CD4-positive, alpha-beta T cell treated with Interleukin-6 at 100 ng/mL for 8 hours (primary cell): ENCODE measurements at places on chromosomes 1 and 21.

DNA sequence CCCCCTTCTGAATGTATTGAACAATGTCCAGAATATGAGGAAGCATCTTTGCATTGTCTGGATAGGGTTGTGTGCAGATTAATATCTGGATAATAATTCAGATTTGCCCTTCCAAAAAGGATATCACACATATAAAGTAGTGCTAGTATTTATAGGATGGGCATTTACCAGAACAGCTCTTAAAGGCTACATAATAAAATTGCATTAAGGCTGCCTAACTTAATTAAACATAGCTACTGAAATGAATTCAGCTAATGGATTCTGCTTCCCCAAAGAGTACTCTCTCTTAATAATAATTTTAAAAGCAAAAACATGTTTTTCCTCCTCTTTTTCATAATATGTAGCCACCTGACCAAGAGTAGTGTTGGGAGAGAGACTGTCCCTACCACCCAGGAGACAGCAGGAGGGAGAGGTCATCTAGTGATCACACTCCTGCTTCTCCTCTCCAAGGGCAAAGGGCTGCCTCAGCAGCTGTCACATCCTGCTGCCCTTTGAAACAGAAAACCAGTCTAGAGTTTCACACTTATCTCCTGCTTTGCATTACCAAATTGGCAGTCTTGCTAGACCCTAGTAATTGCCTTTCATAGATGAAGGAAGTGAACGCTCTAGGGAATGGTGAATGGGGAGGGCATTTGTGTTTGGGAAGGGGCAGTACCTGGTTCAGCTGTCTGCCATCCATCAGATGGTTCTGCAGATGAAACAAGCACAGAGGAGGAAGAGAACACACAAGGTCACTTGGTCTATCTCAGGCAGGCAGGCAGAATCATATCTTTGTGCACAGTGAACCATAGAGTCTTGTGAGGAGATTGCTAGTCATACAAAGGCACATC is 29.3 kb upstream of the DDAH1 start:
- no peak for DNase-seq

DNA sequence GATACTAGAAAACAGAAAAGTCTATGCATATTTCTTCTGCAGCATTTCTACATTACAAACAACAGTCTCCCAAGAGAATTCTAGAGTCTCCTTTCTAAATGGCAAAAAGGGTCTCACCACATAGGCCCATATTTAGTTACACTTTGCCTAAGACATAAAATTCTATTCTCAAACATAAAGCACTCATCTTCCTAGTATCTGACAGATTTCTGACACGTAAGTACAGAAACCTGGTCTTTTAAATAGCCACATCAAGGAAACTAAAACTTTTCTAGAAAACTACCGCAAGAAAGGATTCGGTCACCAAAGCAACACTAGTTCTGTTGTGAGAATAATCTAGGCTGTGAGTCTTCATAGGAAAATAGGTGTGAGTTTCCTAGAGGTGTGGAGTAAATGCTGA is 33.6 kb upstream of the CTSK start:
- peak; percentile 3 for DNase-seq

GRCh38 chr1:210681158-210681557 is 352.5 kb downstream of the HHAT start:
- no peak for DNase-seq

DNA sequence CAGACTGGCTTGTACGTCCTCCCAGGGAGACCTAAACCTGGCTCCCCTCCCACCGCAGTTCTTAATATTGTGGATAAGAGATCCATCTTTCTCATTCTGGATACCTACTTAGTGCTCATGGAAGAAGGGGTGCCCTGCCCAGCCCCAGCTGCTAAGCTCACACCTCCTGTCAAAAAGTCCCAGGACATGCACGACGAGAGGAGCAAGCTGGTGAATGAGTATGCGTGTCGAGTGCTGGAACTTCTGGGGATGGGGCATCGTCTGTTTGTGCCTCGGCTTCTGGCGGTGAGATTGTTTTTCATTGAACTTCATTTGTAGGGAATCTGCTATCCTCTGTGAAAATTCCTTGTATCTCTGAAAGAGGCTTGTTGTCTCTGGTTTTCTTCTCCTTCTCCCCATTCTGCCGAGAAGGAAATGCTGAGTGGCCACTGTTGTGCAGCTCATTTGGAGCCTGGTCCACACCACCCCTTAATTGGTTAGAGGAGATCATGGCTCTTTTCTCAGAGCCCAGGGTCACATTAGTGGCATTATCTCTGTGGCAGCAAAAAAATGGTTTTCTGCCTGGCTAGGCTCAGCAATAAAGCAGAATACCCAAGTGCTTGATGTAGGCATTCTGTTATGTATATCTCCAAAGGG is 199.4 kb upstream of the CACYBP start:
- no peak for DNase-seq

GRCh38 chr1:224519874-224520273 is 85.3 kb upstream of the WDR26 start:
- no peak for DNase-seq

DNA sequence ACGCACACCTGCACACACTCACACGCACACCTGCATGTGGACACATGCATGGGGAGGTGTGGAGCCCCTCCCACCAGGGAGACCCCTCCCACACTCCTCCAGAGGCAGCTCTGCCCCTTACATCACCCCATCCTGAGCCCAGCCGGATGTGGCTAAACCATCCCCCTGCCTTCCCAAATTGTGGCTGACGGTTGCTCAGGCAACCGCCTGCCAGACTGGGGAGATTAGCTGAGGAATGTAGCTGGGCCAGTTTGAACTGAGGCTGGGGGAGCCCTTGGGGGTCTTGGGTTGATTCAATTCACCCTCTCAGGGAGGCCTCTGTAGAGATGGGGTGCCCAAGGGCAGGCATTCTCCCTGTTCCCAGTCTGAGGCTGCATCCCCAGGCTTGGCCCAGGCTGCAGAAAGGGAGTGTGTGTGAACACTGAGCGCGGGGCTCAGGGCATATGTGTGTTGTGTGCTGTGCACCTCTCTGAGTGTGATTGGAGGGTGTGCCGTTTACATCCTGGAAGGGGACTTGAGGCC is 12.9 kb downstream of the PTPRU start:
- DNase-seq, result no peak

DNA sequence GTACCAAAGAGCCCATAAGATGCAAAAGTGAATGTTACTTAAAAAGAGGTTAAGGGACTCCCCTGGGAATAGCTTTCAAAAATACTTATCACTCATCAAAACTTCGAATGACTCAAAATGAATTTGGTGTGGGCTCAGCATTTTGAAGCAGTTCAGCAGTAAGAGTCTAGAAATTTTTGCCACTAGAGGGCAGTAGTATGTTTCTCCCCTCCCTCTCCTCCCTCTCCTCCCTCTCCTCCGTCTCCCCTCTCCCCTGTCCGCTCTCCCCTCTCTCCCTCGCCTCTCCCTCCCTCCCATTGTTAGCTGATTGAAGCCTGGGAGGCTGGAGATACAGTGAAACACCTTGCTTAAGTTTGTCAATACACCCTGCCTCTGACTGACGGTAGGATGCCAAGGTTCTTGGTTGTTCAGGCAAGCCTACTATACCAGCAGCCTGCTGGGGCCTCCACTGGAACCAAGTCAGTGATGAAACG is 70.8 kb upstream of the TENT5C start:
- peak; percentile 67 for DNase-seq

GRCh38 chr1:155245163-155245524 is 10.1 kb downstream of the ENTREP3 start:
- no peak for DNase-seq

DNA sequence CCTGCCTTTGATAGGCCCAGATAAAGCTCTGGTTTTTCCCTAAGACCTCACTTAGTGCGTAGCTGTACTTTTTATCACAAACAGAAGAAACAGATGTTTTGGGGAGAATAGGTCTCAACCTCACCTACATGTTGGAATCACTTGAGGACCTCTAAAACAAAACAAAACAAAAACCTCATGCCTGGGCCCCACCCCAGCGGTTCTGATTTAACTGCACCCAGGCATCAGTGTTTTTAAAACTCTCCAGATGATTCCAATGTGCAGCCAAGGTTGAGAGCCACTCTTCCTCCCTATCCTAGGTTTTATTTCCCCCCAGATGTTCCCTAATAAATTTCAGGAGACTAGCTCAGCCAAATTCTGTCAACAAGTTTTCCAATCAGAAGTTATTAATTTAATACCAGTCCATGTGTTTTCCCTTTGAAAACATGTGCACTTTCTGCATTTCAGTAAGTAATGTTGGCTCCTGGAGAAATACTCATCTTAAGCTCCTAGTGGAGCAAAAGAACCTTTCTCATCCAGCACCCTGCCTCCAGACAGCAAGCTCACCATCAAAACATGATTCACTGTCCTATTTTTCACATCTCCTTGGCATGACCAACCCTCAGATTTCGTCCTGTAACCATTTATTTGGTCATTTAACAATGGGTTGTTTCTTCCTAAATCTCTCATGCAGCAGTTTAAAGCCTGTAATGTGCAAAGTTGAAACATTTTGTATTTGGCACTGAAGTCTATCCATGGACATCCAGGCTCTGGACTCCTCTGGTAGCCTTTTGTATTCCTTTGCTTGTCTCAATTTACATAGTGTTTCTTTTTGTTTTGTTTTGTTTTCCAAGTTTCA is 27.5 kb downstream of the LRRC8C start:
- no peak for DNase-seq

DNA sequence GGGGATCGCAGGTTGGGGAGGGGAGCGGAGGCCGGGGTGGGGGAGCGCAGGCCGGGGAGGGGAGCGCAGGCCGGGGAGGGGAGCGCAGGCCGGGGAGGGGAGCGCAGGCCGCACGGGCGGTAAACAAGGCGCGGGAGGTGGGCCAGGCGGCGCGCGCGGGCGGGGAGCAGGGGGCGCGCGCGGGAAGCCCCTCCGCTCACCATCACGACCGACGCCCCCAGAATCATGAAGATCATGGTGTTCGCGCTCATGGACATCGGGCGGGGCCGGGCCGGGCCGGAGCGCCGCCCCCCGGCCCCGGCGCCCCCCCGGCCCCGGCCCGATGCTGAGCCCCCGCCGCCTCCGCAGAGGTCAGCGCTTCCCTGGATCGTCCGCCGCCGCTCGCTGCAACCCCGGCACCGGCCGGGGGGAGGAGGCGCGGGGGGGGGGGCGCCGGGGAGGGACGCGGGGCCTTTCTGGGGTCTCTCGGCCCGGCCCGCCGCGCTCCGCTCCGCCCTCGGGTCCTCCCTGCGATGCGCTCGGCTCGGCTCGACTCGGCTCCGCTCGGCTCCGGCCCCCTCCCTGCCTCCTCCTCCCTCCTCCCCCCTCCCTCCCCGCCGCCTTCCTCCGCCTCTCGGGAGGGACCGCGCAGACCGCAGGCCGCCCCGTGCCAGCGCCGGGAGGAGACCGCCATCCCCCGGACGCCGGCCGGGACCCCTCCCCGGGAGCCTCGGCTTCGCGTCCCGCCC is at the start of gene TMEM240:
Gene TMEM240, minus strand, starts transcription at position 535 of the 728 bp plus-strand sequence. Its CDS starts 278 bp downstream, at position 257.
- peak; percentile 52 for DNase-seq

- no peak for DNase-seq
Observed at GRCh38 chr1:90959352-90960206, 62.3 kb downstream of the ZNF644 start.

DNA sequence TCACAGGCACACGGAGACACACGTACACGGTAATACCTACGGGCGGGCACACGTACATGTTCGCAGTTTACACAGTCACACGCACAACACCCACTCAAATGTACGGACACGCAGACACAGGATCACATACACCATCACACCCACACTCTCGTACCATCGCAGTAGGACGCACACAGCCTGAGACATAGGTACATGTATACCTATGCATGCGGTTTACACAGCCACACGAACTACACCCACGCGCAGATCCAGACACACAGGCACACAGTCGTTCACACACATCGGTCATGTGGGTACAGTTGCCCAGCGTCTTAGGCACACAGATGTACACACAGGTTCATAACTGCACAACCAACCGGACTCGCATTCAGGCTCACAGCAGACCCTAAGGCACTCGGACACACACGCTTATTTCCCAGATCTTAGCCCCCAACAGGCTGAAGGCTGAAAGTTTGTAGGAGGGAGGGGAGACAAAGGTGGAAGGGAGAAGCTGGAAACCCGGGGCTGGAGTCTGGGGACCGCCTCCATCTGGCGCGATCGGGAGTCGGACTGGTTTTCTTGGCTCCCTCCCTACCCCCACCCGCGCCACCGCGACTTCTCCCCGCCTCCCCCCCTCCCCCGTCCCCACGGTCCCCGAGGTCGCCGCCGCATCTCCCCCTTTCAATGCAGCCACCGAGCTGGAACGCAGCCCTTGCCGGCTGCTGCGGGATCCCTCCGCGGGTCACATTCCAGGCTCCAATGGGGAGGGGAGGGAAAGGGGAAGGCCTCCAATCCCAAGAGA is 51.9 kb upstream of the SYNC start:
- DNase-seq, result peak; percentile 20

DNA sequence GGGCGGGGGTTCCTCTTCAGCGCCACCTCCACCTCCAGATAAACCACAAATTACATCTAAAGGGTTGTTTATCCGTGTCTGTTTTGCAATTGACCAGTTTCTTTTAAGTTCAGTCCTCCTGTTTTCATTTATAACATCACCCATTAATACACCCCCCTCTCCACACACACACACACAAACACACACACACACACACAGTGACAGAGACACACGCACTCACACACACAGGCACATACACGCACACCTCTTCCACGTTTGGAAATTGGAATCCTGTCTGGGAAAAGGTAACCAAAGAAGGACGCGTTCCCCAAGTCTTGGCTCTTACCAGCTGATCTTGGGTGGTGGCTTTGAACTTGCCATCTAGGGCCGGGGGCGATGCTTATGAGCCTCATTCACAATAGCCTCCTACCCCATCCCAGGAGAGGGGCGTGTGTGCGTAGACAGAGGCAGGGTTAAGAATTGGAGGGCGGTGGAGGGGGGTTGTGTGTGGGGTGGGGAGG is 442 bp upstream of the CSMD2 start:
- DNase-seq, result no peak

DNA sequence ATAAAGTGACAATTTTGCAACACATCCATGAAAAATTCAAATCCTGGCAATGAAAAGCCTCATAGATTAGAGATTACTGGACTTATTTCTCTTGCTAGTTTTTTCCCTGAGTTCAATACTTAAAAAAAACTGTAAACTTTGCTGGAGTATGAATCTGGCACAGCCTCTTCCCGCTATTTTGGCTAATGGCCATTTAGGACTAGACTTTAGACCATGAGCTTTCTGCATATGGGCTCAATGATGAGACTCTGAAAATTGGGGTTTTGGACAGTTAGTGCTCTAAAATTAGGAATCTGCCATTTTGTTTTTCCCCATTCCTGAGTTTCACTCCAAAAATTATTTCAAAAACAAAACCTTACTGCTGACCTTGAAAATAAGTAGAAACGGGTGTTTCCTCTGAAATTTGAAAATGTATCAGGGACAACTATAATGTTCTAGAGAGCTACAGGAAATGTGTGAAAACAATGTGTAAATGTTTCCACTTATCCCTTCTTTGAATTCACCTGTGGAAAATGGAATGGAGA is 137.5 kb downstream of the HMCN1 start:
- DNase-seq, result no peak

DNA sequence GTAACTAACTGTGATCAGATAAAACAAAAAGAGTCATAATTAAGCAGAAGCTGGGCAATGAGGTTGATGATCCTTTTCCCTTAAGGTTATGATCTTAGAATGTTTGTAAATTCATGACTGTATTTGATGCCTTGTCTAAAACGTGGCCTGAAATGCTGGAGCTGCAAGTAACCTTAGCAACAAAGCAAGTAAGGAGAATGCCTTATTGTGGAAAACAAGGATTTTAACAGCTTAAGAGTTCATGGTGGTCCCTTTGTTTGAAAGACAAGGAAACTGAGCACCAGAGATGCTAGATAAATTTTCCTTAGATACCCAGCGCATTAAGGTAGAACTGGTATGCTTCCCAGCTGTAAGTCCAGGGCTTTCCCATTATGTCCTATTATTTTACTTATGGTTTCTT is 25.7 kb upstream of the XPR1 start:
- no peak for DNase-seq
